ENCODE measurements at places on chromosomes 2 and 18.

DNA sequence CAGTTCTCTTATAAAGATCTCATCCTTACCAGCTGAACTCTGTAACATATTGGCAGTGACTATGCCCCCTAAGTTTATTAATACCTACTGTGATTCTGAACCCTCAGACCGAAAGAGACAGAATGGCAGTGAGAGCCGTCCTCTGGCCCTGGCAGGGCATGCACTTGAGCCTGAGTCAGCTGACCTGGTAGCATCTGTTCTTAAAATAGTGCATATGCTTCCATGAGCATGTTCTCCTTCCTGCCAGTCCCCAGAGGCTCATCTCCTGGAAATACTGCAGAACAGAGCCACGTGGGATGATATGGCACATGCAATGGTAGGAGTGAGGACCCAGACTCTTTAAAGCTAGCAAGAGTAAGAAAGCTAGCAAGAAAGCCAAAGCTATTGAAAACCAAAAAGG, 59.0 kb downstream of the RASGRP3 start:
- no peak for DNase-seq

- DNase-seq = no peak
Observed at GRCh38 chr2:7476371-7476770, 559.2 kb downstream of the RNF144A start.

GRCh38 chr2:200184748-200185627, 121.5 kb upstream of the SPATS2L start:
- DNase-seq = no peak

GRCh38 chr18:10119528-10119927, 205.7 kb downstream of the VAPA start:
- no peak for DNase-seq

DNA sequence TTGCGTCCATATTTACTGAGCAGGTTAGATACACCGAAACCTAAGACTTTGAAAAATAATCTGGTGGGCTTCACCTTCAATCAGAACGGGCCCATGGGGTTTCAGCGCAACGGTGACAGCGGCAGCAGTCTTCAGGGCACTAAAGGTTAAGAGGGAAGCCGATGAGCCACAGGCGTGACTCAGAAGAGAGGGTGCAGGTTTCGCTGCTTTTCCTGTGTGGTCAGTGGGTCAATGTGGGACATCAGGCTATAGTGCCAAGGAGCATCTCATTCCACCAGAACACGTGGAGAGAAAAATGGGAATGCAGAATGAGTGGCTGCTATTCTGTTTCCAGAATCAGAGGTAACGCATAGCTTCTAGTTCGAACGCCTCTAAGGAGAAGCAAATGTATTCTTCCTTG, 8.9 kb downstream of the PTGR3 start:
- DNase-seq = no peak

DNA sequence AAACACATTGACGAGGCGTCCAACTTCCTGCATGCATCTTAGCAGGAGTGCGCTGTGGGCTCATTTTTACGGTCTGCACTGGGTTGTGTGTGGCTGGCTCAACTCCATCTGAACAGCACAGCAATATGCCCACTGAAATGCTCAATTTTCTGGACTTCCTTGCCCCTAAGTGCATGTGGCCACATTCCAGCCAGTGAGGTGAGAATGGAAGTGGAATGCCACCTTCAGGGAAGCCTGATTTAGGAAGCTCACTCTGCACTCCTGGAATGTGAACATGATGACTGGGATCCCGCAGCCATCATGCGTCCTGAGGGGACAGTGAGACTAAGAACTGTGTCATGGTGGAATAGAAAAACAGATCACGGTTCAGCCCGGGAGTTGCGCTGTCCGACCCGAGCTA, 76.2 kb downstream of the PSMG2 start:
- DNase-seq = no peak

GRCh38 chr2:124027182-124027581, 2.1 kb downstream of the CNTNAP5 start:
- peak; percentile 34 for DNase-seq

DNA sequence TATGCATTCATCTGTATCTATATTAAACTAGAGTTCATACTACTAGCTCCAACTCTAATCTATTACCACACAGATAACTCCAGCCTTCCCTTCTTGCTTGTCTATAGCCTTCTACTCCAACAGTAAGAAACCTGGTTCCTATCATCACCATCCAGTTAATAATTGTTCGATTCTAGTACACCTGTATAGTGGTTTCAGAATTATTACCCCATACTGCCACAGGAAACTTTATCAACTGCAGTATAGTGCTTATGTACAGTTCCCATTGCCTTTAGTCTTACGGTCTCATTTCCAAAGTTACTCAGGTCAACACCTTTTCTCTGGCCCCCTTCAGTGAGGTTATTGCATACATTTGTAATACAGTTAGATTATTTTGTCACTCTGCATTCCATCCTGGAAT, 14.5 kb downstream of the METTL8 start:
- no peak for DNase-seq

DNA sequence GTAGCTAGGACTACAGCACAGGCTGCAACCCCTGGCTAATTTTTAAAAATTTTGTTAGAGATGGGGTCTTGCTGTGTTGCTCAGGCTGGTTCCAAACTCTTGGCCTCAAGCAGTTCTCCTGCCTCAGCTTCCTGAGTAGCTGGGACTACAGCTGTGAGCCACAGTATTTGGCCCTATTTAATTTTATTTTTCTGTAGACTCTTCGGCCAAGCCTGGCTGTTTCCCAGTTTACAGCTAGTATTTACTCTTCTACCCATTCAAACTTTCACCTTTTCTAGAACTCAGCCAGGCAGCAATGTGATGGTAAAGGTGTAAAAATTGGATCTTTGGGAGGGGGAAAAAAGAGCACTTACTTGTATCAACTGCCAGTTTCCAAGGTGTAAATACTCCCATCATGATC, 35.3 kb downstream of the SH3RF3 start:
- no peak for DNase-seq

DNA sequence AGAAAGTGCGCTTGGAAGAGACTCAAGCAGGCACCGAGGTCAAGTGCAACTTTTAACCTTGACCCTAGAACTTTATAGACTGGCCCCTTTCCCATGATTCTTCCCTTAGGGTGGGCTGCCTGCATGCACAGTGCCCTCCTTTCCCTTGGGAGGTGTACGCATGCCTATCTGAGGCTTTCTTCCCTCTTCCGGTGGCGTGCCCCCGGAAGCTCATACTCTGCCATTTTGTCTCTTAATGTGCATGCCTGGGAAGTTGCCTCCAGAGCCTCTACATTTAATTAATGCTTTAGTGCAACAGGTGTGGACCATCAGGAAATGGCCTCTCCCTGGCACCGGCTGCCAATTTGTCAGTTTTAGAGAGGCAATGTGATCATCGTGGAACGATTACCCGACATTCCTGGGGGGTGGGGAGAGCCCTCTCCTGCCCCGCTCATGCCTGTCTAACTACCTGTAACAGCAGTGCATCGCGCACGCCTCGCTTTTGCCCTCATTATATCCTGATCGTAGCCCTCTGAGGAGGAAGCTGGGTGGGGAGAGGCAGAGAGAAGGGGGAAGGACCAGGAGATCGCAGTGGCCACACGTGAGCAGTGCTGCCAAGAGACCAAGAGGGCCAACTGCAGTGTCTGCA, 194.8 kb downstream of the TFCP2L1 start:
- no peak for DNase-seq

DNA sequence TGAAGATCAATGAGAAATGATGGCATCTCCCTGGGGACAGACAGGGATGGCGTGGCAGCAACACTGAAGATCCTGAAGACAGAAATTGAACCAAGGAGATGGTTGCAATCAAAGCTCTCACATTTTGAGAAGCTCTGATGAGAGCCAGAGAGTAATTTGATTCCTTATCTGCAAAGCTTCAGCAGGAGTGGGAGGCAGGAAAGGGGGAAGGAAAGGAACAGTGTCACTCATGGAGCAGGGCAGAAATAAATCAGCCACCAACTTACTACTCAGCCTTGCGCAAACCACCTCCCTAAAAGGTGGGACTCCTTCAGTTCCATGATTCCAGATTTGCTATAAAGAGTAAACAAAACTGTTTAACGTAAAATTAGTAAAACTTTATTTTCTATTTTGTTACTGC, 119.2 kb downstream of the CACNB4 start:
- no peak for DNase-seq

GRCh38 chr2:84940088-84940470, 30.9 kb upstream of the KCMF1 start:
- DNase-seq = no peak

DNA sequence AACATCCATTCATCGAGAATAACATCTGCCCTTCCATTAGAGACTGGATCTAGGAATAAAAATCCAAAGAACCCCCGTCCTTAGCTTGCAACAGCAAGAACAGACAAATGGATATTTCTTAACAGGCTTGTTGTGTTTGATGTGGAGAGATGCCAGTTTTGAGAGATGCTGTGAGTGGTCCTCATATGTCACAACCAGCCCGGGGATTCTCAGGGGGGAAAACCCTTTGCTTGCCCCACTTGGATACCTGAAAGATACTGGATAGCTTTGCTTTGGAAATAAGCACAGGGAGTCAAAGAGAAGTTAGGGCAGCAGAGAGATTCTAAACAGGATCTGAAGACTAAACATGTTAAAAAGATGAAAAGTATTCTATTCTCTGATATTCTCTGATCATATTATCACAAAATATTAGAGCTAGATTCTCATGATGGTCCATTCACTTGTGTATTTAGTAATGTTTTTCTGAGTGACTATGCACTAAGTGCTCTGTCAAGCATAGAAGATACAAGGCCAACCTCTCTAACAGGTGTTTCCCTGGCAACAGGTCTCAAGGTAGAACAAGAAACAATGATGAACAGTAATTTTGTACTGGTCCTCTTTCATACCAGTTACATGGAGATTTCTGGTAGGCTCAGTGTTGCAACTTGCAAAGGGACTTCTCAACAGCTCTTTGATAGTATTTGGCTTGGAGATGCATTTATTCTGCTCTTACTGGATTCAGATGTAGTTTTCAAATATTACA, 348.2 kb downstream of the MYCN start:
- DNase-seq = no peak

DNA sequence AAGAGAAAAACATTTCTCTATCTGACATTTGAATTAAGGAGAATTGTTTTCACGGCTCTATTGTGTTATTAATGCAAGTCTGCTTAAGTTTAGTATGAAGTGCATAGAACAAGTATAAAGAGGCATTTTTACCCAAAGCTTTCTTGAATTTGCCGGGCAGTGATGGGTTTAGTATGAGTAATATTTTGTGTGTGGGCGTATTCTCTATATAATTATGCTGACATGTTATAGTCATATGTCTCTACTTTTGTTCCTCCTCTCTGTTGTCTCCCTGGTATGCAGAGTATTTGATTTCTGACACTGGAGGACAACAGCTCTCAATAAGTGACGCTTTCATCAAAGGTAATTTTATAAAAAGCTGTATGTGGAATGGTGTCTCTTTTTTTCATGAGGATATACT, 45.9 kb downstream of the PIKFYVE start:
- no peak for DNase-seq

GRCh38 chr2:172021955-172022354, 22.2 kb downstream of the METAP1D start:
- DNase-seq = no peak

- peak; percentile 15 for DNase-seq
Observed at GRCh38 chr2:3778851-3779495, 75.6 kb downstream of the DCDC2C start.

- no peak for DNase-seq
Observed at GRCh38 chr2:220006152-220006621, 378.8 kb downstream of the SLC4A3 start.

DNA sequence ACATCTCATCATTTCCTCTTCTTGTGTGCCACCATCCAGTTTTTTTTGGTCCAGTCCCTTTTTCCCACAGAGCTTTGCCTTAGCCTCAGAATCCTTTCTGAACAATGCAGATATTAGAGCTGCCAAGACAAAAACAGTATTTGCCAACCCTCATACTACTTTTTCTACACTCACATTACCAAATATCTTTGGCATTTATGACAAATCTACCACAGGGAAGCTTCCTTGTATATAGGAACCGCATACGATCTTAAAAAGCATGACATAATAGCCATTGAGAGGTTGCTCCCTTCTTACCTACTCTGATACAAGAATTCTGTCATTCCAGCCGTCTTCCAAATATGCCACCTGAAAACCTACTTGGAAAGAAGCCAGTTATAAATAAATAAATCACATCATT, 9.4 kb downstream of the ZNF24 start:
- no peak for DNase-seq

GRCh38 chr18:10245031-10245845, 209.2 kb upstream of the APCDD1 start:
- DNase-seq = no peak

DNA sequence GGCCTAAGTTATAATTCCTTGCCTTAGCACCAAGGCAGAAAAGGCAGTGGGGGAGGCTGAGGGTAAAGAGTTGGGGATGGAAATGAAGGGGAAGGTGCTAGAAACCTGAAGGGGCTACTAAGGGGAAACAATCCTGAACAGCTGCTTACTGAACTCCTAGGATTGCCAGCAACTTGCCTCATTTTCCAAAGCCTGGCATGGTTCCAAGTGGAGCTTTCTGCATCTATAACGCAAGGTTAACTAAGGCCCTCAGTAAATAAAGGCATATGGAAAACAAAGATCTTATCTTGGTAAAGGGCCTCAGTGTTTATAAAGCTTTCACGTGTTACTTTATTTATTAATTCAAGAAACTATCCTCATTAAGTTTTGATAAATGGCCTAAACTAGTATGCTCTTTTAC, 10.9 kb downstream of the MEP1B start:
- DNase-seq = no peak

DNA sequence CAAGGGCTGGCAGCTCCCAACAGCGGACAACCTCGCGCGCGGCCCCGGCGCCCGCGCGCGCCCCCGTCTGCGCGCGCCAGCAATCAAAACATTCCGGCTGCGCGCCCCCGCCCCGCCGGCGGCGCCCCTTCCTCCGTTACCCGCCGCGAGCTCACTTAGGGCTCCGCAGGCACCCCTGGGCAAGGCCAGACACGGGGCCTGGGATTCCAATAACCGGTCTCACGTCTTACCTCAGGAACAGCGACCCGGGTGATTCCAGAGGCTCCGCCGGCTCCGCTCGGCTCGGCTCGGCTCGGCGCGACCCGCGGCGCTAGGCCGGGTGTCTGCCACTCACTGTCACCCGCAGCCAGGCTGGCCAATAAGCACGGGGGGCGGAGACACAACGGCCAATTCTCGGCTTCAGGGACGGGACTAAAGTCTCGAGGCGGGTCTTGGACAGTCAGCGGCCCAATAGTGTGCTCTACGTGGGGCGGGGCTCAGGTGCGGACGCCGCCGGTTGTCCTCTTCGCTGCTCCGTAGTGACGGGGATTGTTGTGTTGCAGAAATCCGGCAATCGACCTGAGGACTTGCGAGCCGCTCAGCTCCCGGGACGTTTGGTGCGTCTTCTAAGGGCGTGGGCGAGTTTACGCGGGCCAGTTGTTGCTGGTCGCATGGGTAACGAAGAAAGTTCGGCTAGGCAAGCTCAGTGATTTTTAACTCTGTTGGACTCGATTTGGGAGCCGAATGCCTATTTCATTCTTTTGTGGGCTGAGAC, at the start of the genes ANKZF1 and ATG9A:
Gene ANKZF1, plus strand, starts transcription at position 502 of the 754 bp plus-strand sequence. CDS start 452 bp downstream, outside the sequence.
Gene ATG9A, minus strand, starts transcription at position 332 of the 754 bp plus-strand sequence. CDS start 1,612 bp downstream, outside the sequence.
- DNase-seq = peak; percentile 83

- no peak for DNase-seq
Observed at GRCh38 chr2:128348701-128349100, 30.0 kb upstream of the HS6ST1 start.
